ENCODE measurements at places on chromosomes 2 and 18. TPM values are rescaled to one million over a fixed set of nuclear protein-coding genes. Genes with fewer than 3 reads are reported as not detected.

The CETN1 gene
- total RNA-seq, result not detected

DNA sequence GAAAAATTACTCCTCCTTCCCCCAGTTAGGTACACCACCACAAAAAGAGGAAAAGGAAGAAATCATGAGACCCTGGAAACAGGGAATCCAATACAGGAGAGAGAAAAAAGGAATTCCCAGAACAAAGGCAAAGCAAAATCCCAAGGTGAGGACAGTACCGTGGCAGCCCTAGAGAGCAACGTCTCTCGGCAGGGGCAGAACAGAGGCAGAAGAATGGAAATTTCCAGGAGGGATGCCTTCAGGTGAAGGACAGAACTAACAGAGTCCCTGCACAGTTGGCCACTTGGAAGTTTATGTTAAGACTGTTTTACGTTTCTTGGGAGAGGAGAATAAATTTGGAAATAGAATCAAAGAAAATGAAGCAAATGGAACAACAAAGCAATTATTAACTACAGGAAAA is 27.7 kb downstream of the GRB14 start:
- no peak for DNase-seq

DNA sequence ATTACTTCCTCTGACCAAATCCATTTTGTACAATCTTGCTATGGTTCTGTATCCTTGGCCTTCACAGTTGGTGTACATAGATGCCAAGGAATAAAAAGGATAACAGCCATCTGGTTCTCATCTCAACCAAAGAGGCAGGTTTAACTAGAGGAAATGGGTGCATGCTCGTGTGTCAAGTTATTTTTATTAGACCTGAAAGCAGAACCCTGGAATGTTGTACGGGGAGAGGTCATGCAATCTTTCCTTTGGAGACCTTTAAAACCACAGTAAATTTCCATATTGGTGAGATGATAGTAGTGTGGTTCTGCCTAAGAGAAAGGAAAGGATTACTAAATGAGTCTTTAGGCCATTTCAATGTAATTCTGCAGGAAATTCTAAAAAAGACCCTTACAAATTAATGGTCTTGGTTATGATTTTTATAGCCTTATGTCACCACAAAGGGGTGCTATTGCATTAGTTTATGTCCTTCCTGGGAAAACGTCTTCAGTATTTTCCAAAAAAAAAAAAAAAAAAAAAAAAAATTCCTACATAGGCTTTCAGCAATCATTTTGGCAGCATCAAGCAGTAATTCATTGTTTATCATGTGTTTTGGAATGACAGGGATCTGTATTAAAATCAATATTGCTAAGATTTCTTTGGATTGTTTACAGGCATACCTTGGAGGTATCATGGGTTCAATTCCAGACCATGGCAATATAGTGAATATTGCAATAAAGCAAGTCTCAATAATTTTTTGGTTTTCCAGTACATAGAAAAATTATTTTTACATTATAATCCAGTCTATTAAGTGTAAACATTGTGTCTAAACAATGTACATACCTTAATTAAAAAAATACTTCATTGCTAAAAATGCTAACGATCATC is 270.8 kb downstream of the NYAP2 start:
- no peak for DNase-seq

DNA sequence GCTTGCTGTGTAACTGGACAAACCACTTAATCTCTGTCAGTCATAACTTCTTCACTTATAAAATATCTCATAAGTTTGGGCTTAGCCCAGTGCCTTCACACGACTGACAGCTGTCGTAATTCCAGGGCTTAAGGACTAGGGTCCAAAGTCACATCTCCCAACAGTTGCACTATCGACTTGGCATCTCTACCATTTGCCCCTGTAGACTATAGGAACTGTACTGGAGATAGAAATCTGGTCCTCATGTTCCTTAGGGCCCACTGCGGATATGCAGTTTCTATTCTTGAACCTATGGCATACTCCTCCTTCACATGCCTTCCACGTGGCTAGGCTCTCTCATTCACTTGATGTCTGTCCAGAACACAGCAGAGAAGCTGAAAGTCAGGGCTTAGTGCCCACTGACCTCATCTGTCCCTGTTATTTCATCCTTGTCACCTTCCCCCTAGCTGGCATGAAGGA is 2.7 kb downstream of the ABHD1 start:
- DNase-seq, result no peak

- DNase-seq, result no peak
Observed at GRCh38 chr18:13541621-13542519, 184.5 kb downstream of the FAM210A start.
